Amygdala (tissue), 56 donors: ENCODE measurements at places on chromosomes 3 and 15.

GRCh38 chr3:171229173-171229572, 202.7 kb upstream of the SLC2A2 start:
- DNase-seq, result no peak

DNA sequence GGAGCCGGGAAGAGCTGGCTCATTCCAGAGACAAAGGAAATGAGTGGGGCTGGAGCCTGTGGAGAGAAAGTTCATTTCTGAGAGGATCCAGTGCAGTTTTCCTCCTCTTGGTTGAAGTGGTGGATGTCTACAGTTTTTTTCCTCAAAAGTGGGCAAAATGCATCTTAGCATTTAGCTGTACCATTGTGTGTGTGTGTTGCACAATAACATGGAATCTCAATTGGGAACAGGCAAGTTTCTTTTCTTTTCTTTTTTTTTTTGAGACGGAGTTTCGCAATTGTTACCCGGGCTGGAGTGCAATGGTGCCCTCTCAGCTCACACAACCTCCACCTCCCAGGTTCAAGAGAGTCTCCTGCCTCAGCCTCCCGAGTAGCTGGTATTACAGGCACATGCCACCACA, 101.5 kb upstream of the UBE2E1 start:
- no peak for DNase-seq

- DNase-seq, result peak; percentile 40
Observed at GRCh38 chr3:69161587-69162307, 39.4 kb upstream of the LMOD3 start.

- DNase-seq, result no peak
Observed at GRCh38 chr15:39460748-39461147, 120.1 kb upstream of the THBS1 start.

- DNase-seq, result no peak
Observed at GRCh38 chr3:31832551-31832950, 148.5 kb downstream of the OSBPL10 start.

GRCh38 chr15:88365124-88365523, 102.1 kb downstream of the MRPL46 start:
- no peak for DNase-seq

DNA sequence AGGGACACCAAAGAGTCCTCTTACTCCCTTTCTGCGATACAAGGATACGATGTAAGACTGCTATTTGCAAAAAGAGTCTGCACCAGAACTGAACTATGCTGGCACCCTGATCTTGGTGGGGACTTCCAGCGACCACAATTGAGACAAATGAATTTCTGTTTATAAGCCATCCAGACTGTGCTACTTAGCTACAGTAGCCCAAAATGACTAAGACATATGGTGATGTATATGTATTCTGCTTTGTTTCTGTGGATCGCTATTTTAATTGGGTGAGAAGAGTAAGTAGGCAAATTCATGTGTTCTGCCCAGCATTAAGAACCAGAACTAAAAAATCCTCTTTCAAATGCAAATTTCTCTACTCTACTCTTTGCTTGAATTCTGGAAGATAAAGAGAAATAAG, 720.9 kb downstream of the DIPK2A start:
- no peak for DNase-seq

DNA sequence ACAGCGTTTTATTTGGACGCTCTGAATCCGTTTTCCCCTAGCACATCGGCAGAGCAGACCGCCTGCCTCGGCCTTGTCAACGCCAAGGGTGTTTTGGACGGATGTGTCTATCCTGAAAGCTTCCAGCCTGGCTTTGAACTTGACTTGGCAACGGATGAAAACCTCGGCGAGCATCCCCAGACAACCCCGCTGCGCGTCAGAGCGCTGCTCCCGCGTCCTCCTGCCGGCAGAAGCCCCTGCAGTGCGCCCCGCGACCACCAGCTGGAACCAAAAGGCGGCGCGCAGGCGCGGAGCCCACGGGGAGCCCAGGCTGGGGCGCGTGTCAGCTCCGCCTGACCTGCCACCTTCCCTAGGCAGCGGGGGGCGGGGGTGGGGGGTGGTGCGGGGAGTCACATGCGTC, 26.2 kb upstream of the ARL8B start:
- no peak for DNase-seq

- DNase-seq, result no peak
Observed at GRCh38 chr3:148026009-148026588, 616.9 kb downstream of the ZIC1 start.

GRCh38 chr3:130609166-130609979, 92.4 kb downstream of the COL6A6 start:
- no peak for DNase-seq

DNA sequence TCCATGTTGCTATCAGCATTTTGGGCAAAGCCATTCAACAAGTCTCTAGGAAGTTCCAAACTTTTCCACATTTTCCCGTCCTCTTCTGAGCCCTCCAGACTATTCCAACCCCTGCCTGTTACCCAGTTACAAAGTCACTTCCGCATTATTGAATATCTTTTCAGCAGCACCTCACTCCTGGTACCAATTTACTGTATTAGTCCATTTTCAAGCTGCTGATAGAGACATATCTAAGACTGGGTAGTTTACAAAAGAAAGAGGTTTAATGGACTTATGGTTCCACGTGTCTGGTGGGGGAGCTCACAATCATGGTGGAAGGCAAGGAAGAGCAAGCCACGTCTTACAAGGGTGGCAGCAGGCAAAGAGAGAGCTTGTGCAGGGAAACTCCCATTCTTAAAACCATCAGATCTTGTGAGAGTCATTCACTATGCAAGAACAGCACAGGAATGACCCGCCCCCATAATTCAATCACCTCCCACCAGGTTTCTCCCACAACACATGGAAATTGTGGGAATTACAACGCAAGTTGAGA, 435.6 kb upstream of the GRM7 start:
- DNase-seq, result no peak

GRCh38 chr15:77226652-77227051, 155.7 kb upstream of the TSPAN3 start:
- no peak for DNase-seq
